ENCODE measurements at places on chromosomes 13 and 19.

GRCh38 chr13:41651413-41652058 is 194.2 kb downstream of the RGCC start:
- no peak for DNase-seq

GRCh38 chr13:47875201-47875600 is 125.9 kb downstream of the SUCLA2 start:
- DNase-seq = no peak

GRCh38 chr19:6215701-6216235 is 64.0 kb downstream of the MLLT1 start:
- no peak for DNase-seq

DNA sequence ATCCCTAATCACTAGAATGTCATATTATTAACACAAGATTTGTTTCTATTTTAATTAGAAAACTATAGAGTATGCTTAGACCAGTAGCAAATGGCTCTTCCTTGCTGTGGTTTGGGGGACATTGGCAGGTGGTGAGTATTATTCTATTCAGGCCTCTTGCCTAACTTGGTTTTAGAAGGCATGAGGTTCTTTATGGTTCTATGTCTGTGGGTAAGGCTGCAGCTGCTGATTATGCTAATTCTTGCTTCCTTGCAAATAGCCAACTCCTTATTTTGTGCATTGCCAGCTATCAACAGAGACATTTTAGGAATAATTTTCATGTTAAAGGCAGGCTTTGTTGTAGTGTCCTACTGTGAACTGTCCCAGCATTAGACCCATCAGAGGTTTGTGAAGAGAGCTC is 1344.9 kb downstream of the UQCRFS1 start:
- no peak for DNase-seq

DNA sequence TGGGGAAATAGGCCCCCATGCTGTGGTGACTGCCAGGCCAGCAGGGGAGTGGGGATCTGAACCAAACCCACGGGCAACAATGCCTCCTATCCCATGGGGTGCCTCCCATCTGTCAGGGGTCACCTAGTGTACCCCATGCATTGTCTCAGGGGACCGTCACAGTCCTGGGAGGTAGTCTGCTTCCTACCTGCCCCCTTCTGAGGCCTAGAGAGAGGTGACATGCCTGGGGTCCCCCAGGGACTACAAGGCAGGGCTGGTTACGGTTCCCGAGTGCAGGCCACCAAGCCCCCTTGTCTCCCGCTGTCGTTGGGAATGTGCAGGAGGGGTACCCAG is 11.1 kb downstream of the NDUFB7 start:
- no peak for DNase-seq

GRCh38 chr13:110574161-110574560 is 12.6 kb upstream of the RAB20 start:
- no peak for DNase-seq

GRCh38 chr19:13053761-13054625 is 48.7 kb downstream of the LYL1 start:
- no peak for DNase-seq

DNA sequence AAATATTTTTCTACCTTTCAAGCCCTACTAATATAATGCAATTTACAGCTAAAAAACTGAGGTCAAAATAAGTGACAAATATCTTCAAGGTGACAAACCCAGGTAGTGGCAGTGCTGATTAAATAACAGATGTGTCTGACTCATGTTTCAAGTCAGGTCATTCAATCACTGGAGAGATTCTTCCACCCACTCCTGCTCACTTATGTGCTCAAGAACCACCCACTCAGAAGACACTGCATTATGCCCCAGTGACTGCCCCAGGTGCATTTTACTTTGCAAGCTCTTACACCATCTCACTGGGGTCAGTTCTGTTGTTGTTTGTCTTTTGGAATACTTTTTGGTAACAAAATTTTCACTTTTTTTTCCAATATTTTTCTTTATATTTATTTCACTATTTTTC is 2.2 kb downstream of the ZNF100 start:
- DNase-seq = no peak

DNA sequence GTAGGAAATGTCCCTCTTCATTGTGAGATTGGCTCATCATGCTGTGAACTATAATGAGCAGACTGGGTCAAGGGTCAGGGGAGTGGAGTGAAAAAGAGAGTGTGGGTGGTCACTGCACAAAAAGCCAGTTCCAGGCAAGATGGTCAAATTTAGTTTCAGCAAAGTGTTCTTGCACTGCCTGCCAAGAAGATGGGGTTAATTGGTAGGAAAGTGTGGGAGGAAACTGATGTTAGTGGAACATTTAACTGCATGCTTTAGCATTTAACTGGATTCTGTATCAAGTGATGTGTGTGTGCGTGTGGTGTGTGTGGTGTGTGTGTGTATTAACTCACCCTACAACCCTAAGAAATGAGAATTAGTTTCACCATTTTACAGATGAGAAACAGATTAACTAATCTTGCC is 131.6 kb downstream of the COG6 start:
- no peak for DNase-seq

- DNase-seq = no peak
Measured at GRCh38 chr13:26678796-26679195, 81.8 kb downstream of the GPR12 start.

DNA sequence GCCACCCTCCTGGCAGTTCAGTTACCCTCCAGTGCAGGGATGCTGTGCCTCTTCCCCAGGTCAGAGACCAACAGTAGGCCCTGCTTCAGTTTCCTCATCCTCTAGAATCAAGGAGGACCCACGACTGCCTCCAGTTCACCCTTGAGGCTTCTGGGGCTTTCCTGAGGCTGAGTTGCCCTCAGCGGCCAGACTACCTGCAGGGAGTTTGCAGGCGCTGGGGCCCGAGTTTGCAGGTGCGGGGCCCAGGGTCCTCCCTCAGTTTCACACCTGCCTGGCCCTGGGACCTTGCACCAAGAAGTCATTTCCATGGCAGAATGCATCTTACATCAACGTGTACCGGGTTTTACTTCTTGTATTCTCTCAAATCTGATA is 38.9 kb upstream of the C19orf12 start:
- no peak for DNase-seq

DNA sequence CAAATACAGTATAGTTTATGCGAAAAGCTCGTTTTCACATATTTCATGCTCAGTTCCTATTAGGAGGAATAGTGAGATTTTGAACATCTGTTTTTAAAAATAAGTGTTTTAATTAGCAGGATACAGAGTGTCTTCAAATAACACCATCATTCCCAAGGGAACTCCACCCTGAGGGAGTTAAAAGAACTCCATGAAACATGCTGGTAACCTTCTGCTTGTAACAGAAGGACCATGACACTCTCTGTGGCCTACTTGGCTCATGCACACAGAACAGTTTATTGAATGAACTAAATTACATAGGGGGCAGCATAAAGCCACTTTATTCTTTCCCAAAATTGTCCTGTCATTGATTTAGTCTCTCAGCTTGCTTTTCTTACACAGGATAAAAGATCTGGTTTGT is 809.5 kb upstream of the SLITRK6 start:
- DNase-seq = no peak

GRCh38 chr19:50311723-50312635 is 17.2 kb downstream of the KCNC3 start:
- DNase-seq = no peak

DNA sequence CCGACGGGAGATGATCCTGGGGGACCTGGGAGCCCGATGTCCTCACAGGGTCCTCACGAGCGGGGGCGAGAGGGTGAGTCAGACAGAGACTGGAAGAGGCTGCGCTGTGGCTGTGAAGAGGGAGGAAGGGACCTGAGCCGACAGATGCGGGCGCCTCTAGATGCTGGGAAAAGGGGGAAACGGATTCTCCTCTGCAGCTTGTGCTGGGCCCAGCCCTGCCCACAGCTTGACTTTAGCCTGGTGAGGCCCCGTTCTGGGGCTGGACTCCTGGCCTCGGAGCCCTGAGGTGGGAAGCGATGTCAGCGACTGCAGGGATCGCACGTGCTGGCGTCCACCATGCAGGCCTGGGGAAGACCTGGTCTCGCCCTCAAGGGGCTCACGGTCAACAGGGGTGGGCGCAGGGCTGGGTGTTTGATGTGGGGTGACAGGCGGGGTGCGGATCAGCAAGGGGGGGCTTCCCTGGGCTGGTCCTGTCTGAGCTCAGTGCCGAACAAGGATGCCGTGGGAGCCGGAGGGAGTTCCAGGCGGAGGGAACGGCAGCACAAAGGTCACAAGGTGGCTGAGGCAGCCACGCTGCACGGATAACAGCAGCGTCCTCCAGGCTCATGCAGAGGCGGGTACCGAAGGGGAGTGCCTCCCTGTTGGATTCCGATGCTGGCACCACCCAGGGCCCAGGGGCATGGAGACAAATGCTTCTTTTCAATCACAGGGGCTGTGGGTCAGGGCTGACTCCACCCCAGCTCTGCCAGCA is 31.8 kb downstream of the PIP5K1C start:
- no peak for DNase-seq

DNA sequence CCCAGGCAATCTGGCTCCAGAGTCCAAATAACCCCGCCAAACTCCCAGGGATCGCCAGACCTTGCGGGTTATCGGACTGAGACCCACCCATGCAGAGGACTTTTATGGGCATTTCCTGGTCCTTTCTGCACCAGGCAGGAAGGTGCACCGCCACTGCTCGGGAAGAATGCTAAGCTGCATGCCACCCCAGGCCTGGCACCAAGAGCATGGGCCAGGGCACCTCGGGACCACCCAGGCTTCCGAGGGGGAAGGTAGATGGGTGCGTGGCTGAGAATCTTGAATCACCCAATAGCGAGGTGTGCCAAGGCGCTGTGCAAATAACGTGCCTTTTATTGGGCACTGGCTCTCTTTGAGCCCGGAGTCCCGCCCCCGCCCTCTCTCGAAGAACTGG is 422 bp upstream of the ZNF575 start:
- DNase-seq = no peak

DNA sequence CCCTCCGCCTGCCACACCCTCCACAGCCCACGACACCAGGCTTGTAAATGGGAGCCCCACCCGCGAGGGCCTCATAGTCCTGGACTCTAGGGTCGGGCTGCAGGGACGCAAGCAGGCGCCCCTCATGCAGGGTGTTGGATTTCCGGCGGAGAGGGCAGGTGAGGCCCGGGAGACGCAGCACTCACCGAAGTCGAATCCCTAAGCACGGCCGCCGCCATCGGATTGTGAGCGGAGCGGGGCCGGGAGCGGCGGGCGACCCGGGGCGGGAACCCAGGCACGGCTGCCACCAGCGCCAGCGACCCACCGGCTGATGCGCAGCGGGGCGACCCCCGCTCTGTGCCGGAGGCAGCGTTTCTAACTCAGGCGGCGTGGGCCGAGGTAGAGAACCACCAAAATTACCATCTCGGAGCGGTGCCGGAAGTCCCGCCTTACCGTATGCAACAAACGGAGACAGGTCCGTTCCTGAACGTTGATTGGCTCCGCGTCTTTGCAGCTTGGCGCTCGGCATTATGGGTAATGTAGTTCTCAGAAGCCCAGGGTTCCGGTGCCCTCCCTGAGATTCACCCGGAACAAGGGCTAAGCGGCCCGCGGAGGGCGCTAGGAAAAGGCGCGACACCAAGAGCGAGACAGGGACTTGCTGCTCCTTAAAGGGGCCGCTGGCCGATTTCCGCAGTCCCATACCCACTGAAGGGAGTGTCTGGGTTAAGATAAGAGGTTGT is at the start of gene ZNF416:
TSS of gene ZNF416 (minus strand) at position 425 of the 719 bp plus-strand sequence. CDS start at position 218, 207 bp downstream.
- peak; percentile 94 for DNase-seq

DNA sequence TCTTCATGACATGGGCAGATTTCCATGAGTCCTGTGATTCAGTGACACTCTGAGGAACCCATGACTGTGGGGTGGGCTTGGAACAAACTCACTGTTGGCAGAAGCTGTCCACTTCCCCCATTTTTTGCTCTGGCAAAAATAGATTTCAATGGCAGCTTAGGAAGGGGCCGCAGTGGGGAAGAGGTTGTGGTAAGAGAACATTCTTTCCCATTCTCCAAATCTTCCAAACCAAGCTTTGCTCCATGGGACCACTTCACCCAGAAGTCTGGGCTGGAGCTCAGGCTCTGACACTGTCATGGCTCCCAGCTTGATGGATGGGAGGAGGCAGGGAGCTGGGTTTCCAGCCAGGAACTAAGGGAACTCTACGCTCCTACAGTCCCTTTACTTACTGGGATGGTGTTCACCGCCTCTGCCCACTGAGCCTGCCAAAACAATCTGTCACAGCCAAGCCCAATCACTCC is 24.9 kb upstream of the MEDAG start:
- no peak for DNase-seq

DNA sequence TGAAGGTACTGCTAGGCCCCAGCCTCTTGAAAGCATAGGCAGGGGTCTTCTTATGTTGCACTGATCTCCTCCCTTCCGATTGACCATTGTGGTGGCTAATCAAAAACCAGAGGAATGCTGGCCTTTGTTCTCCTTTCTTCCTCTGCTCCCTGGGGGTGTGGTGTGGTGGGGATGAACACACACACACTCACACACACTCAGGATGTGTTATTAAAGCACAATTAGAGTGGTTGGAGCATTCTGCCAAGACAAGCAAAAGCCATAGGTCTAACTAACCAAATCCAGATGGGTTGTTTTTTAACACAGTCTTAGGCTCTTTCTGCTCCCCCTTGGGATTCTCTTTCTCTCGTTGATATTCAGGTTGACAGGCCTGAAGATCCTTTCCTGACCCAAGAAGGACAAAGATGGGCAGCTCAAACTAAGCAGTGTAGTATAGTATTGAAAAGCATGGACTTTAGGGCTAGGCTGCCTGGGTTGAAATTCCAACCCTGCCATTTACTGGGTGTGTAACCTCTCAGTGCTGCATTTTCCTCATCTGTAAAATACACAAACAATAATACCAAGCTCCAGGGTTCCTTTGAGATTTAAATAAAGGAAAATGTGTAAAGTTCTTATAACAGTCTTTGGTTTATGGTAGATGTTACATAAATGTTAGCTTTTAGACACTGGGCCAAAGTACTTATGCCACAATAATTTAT is 25.5 kb upstream of the DGKH start:
- no peak for DNase-seq

DNA sequence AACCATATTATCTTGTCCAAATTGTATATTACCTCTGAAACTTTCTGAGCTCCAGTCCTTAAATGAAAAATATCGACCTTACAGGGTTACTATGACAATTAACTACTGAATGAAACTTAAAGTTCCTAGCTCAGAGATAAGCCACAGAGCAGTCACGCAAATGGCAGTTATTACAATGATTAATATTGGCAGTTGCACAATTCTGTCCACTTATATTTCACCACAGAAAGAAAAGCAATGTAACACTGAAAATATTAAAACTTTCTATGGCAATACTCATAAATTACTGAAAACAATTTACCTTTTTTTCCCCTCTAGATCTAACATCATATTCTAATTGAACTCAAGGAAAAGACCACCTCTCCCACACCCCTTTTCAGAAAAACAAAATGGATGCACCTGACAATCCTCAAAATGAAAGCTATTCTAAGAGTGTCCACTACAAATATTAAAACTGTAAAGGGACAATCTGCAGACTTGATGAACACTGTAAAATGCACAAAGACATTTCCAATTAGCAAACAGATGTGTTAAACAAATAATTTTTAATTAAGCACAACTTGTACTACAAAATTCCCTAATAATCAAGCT is 14.6 kb downstream of the LNX2 start:
- no peak for DNase-seq
